Activated CD4-positive, CD25-positive, alpha-beta regulatory T cell (primary cell): ENCODE measurements at places on chromosomes 5 and 9.

DNA sequence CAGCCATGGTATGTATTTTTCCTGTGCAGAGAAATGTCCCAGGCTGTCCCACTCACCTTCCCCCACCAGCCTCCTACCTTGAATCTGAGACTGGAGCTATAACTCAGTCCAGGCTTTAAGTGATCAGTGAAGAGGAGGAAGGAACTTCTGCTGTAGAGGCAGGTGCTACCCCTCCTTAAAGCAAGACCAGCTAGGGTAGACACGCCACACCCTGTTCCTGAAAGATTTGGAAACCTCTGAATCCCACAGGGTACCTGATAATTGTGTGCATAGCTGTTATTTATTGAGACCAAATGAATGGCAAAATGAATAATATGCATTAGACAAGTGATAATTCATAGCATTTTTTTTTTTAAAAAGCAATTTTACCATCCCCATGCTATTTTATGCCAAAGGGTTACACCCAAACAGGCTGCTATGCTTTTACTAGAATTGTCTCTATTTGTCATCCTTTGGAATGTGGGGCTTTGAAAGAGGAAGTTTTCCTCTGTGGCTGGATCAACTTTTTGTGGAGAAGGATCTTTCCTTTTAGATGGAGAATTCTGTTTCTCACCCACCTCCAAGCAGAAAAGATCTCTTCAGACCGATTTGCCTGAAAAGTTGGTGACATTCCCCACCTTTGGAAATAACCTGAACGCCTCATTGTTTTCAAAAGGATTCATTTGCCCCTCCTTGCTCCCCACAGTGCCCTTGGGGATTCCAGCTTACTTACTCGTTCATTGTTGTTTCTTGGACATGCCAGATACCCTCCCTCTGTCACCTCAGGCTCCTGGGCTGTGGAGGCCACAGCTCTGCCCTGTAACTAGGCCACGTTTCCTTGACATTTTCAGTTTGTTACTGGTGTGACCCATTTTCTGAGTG, 248.7 kb downstream of the NR3C1 start:
- DNase-seq = no peak

GRCh38 chr5:179114756-179115155, 54.6 kb downstream of the ZNF354C start:
- DNase-seq = no peak

GRCh38 chr9:89839952-89840351, 235.1 kb downstream of the GADD45G start:
- DNase-seq = no peak

DNA sequence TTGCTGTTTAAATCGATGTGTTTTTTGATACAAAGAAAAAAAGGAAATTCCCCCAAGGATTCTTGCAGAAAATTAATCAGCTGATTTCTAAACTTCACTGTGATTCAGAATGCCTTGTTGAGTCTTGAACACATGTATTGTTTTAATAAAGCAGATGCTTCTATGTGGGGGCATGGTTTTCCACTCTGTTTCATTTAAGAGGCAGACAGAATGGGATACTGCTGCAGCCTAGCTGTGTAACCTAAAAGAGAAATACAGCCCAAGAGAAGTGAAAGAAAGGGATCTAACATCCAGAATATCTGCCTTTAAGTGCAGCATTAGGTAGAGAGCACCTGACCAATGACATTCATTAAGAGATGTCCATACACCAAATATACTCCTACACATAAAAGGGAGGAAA, 365.1 kb upstream of the CCNH start:
- DNase-seq = no peak
